ENCODE measurements at places on chromosomes 11 and 22.

GRCh38 chr22:39130152-39130704, 22.3 kb downstream of the CBX7 start:
- no peak for DNase-seq

- no peak for DNase-seq
These were observed 18.4 kb downstream of the ACO2 start for GRCh38 chr22:41487037-41487935.

GRCh38 chr11:44258839-44259420, 51.0 kb downstream of the ALX4 start:
- DNase-seq = no peak

- DNase-seq = no peak
These were observed 216.8 kb downstream of the SWAP70 start for GRCh38 chr11:9880657-9881056.

- no peak for DNase-seq
These were observed 7.9 kb upstream of the SH3BP1 start for GRCh38 chr22:37631448-37632173.

All from stimulated activated CD8-positive, alpha-beta memory T cell treated with anti-CD3 and anti-CD28 coated beads, Interleukin-4, amount 100 ng/mL, for 4 hours (primary cell).